IPS DF 6.9 (cell line): ENCODE measurements at places on chromosomes 3 and 15.

DNA sequence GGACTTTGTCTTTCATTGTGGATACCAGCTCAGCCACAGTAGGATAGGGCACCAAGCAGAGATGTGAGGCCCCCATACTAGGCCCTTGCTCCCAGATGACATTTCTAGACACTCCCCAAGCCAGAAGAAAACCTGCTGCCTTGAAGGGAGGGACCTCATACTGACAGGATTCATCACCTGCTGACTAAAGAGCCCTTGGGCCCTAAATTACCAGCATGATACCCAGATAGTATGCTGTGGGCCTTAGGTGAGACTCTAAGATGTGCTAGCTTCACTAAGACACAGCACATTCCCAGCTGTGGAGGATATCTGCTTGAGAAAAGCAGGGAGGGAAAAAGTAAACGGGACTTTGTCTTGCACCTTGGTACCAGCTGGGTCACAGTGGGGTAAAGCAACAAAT lies 324.0 kb downstream of the TBL1XR1 start:
- no peak for DNase-seq

DNA sequence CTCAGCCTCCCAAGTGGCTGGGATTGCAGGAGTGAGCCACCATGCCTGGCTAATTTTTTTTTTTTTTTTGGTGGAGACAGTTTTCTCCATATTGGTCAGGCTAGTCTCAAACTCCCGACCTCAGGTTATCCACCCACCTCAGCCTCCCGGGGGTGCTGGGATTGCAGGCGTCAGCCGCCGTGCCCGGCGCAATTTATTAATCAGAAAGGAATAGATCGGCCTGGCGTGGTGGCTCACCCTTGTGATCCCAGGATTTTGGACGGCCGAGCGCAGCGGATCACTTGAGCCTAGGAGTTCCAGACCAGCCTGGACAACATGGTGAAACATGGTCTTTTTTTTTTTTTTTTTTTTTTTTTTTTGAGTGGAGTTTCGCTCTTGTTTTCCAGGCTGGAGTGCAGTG lies 13.3 kb upstream of the GOLGA8M start:
- no peak for DNase-seq

DNA sequence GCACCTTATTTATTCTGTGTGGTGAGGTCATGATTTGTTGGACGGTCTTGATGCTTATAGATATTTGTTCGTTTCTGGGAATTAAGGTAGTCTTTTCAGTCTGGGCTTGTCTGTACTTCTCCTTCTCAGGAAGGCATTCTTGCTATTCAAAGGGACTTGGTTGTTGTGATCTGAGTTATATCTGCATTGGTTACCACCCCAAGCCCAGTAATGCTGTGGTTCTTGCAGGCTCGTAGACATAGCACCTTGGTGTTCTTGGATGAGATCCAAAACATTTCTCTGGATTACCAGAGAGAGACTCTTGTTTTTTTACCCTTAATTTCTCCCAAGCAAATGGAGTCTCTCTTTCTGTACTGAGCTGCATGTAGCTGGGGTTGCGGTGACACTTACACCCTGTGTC lies 128.0 kb upstream of the CBLB start:
- no peak for DNase-seq

GRCh38 chr3:159664006-159664405 lies 324.6 kb upstream of the IL12A start:
- DNase-seq, result no peak

- no peak for DNase-seq
These were observed 21.4 kb downstream of the CBLB start for GRCh38 chr3:105847452-105847851.

GRCh38 chr15:44719293-44719999 lies 8.1 kb downstream of the B2M start:
- no peak for DNase-seq

DNA sequence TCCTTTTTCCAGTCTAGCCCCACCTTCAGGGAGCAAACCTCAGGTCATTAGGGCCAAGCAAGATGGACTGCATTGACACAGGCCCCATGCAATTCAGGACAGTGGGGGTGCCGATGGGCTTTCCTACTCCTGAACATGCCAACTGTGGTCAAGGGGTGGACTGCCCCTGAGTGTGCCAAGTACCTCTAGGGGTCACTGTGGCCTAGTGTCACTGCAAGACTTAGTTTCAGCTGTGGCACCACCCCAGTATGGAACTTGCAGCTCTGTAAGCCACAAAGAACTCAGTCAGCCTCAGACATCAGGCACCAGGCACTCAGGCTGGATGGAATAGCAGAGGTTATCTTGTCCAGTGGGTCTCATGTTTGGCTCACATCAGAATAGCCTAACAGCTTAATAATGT lies 32.3 kb downstream of the EXOG start:
- DNase-seq, result no peak

DNA sequence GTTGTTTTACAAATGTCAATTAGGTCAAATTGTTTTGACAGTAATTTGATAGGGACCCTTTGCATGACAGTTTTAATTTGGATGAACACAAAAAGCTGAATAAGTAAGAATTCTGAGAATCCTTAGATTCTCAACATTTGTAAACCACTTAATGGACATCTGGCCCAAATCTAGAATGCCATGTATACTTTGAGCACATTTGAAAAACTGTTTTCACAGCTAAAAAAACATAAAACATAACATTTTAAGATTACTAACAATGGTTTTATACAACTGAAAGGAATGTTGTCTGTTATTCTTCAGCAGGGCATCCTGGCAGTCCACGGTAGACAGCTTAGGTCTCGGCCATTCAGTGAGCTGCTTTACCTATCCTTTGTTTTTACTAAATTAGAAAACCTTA lies 34.5 kb upstream of the TM2D3 start:
- DNase-seq, result no peak

DNA sequence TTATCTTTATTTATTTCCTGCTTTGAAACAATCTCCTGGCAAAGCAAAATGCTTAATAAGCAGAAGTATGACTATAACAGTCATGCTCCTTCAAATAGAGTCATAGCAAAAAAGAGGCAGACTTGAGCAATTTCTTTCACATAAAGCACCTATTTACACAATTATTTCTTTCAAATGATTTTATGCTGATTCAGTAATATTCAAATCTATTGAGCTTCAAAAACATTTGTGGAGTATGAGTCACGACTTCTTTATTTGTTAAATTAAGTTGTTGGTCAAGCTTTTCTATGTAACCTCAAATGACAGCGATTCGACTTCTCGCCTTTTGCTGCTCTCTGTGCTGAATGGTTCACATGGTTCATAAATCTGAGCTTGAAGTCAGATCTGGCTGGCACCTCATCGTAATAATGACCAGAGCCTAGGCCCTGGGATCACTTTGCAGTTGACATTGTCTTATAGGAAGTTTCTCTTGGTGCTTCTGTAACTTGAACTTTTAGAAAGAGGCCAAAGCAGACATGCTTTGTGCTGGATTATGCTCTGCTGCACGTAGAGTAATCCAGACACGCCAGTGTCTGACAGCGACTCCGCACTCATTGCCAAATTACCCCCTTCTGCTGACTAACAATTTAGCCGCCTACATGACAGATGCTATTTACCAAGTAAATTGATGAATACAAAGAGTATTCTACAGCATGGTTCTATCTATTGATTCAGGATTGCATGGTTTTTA lies 139.0 kb downstream of the MCTP2 start:
- DNase-seq, result no peak

DNA sequence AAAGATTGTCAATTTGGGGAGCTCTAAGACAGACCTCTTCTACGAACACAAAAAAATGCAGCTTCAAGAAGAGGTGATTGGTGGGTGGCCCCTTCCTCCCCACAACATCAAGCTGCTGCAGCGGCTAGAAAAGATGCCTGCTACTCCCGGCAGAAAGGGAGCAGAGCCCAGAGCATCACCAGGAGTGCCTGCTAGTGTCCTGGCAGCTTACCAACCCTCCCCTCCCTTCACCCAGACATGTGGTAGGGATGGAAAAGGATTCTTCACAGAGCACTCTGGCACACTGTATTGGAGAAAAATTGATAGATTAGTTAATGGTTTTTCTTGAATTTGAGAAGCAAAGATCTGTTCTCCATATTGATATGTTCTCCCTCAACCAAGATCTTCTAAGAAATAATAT lies 10.8 kb downstream of the IP6K1 start:
- DNase-seq, result no peak

DNA sequence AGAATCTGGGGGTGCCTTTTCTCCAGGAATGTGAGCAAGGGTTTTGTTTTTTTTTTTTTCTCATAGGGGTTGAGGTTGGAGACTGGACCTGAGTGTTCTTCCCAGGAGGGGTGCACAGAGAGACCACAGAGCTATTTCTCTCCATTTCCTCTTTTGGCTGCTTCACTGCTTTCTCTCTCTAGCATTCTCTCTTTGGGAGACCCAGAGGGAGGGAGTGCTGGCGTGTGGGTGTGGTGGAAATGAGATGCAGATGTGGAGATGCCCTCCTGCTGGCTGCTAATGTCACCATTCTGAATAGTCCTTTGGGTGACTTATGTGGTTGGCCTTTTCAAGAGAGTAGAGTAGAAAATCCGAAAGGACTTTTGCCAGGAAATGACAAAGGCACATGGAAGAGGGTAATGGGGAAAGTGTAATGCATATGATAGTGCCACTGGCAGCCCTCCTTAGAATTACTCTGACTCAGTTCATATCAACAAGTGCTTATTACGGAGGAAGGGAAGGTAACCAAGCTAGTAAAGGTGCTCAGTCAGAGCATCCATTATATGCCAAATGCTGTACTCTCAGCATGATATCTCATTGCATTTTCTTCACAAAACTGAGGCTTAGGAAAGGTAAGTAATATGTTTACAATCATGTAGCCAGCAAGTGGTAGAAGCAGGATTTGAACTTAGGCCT lies 1.9 kb downstream of the SYN2 start:
- no peak for DNase-seq

- no peak for DNase-seq
These were observed 204.9 kb downstream of the TNIK start for GRCh38 chr3:171255236-171255806.

DNA sequence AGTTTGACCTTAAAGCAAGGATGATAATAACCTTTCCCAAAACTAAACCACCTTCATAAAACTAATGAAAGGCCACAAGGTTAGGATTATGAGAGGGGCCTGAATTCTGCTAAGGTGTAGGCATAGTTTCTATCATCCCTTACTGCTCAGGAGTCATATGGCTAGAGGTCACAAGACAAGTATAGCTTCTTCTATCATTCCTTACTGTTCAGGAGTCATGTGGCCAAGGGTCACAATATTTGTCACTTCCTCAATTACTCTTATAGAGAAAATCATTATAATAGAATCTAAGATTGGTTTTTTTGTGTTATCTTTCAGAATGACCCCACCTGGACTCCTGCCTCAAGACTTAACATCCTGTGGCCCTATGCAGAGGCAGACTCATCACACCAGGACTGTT lies 36.6 kb downstream of the HERC1 start:
- DNase-seq, result no peak

GRCh38 chr3:188003188-188004171 lies 150.5 kb upstream of the LPP start:
- DNase-seq, result no peak

DNA sequence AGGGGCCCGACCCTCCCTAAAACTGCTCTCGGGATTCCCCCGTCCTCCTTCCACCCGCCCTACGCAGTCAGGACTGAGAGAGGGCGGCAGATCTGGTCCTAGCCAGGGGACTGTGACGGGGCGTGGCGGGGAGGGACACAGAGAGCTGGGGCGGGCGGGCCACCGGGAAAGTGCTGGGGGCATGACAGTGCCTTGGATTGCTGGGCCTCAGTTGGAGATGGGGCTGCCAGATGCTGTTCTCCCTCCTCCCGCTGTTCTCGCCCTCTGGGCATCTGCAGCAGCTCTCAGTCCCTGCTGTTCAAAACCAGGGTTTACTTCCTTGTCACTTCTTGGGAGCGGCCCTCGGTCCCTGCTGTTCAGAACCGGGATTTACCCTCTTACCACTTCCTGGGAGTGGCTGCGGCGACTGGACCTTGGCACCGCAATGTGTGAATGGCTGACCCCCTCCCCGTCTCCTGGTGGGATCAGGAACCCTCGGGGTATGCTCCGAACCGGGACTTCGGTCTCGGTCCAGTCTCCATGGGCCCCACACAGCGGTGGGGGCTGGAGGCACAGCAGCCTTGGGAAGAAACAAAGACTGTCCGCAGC lies 1.8 kb upstream of the RPP25 start:
- DNase-seq, result no peak

DNA sequence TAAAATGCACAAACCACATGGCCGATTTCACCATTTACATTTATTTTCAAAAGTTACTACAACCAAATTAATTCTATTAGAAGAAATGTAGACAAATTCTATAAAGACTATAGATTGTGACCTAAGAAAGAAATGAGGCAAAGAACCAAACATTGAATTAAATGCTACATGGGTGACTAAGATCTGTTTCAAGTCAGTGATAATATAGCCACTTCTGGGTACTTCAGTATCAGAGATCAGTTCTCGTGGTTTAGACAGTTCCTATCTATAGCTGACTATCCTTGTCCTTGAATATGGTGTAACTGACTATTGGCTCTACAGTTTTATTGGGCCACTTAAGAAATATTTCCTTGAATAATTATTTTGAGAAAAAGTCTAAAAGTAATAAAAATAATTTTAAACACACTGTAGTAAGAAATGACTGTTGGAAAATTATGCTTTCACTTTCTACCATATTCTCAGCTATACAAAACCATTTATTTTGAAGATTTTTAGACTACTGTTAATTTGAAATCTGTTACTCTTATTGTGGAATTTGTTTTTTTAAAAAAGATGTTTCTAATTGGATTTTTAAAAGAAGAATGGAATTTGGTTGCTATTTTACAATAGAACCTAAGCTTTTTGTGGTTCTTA lies 14.1 kb downstream of the KCNMB3 start:
- no peak for DNase-seq

DNA sequence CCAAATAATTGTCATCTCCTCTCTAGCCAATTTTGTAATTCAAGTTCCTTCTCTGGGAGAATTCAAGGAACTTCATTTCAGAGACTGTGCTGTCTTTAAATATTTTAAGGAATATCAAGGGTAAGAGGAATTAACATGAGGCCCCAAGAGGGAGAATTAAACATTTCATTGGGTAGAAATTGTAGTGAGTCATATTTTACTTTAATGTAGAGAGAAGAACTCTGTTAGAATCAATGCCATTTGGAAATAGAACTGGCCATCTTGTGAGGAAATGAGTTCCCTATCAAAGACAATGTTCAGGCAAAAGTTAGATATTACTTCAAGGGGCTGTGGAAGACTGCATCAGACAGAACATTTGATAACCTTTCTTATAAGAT lies 43.5 kb upstream of the TP63 start:
- DNase-seq, result no peak

- DNase-seq, result no peak
These were observed 733 bp downstream of the RNF111 start for GRCh38 chr15:58988006-58988785.

GRCh38 chr15:43799209-43799944 lies 643 bp downstream of the SERINC4 start:
- DNase-seq, result no peak

DNA sequence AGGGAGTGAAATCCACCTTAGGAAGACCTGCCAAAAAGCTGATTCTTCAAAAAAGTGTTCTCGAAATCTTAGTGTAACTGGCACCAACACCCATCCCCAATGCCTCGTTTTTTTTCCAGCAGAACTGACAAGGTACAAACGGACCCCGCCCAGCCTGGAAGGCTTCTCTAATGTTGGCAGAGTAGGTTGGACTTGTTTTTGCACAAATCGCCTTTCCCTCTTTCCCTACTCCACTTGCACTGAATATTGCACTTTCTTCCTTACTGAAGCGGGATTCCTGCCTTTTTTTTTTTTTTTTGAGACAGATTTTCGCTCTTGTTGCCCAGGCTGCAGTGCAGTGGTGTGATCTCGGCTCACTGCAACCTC lies 544 bp upstream of the TIMMDC1 start:
- DNase-seq, result no peak

- DNase-seq, result no peak
These were observed 47.4 kb downstream of the NTRK3 start for GRCh38 chr15:88209111-88209510.
